ENCODE measurements at places on chromosomes 1 and 21.

DNA sequence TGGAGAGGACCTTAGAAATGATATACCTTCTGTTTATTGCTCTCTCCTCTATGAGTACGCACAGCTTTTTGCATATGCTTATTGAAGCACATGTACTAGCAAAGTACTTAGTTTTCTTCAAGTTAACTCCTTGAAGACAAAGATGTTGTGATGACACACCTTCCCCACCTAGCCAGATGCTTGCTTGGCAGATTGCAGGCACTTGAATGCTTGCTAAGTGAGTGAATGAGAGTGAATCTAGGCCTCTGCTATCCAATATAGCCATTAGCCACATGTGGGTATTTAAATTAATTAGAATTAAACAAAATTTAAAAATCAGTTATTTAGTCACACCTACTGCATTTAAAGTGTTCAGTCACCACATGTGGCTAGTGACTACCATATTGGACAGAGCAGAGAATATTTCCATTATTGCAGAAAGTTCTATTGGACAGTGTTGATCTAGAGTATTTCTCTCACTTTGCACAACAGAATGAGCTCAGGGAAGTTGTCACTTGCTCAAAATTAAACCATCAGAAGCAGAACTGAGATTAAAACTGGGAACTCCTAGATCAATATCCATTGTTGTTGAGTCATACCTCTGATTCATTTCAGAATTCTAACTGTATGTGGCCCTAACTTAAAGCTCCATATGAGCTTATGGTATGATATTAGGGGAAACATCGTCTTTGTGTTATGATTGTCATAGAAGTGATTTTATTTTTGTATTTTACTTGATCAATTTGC, 8.6 kb upstream of the EEIG2 start:
- DNase-seq: no peak

- peak; percentile 68 for DNase-seq
Observed at GRCh38 chr1:235919127-235919832, 52.6 kb upstream of the LYST start.

- no peak for DNase-seq
Observed at GRCh38 chr1:238647877-238648276, 738.5 kb upstream of the CHRM3 start.

DNA sequence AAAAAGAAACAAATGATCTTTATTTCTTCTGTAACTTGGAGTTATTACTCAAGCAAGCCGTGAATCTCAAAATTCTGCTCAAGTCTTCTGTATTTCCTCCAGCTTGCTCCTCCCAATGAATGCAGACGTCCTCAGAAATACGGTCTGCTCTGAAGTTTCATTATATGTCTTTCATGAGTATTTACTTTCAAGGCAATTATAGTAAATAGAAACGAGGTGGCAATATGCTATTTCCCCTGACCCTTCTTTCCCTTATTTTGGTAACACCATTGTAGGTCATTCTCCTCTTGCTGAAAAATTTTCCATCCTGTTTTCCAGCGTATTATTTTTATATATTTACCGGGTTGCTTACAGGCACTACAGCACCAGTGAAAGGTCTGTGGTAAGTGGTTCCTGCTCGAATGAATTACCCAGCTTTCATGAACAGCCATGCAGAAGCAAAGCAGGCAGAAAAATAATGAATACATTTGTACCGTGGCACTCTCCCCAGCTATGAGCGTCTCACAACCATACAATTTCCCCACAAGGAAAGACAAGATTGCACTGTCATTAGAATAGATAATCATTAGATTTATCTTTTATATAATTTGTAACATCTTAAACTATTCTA, 350.9 kb upstream of the PKN2 start:
- no peak for DNase-seq

DNA sequence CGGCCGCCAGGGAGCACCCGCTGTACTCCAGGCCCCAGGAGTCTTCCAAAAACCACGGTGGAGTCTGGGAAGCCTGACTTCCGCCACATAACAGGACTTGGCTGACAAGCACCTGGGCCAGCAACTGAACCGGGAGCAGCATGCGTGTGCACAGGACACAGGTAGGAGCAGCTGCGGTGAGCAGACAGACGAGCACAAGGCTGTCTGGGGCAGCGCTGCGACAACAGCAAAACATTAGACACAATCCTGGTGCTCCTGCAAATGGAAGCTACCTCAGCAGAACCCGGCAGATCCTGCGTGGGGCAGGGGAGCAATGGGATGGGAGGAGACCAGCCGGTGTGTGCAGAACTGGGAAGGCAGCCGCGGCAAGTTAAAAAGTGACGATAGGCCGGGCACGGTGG, 80.4 kb downstream of the NPHP4 start:
- DNase-seq: no peak

GRCh38 chr1:118186026-118186425, 998 bp upstream of the SPAG17 start:
- no peak for DNase-seq

- DNase-seq: no peak
Observed at GRCh38 chr1:6982443-6982842, 197.2 kb downstream of the CAMTA1 start.

DNA sequence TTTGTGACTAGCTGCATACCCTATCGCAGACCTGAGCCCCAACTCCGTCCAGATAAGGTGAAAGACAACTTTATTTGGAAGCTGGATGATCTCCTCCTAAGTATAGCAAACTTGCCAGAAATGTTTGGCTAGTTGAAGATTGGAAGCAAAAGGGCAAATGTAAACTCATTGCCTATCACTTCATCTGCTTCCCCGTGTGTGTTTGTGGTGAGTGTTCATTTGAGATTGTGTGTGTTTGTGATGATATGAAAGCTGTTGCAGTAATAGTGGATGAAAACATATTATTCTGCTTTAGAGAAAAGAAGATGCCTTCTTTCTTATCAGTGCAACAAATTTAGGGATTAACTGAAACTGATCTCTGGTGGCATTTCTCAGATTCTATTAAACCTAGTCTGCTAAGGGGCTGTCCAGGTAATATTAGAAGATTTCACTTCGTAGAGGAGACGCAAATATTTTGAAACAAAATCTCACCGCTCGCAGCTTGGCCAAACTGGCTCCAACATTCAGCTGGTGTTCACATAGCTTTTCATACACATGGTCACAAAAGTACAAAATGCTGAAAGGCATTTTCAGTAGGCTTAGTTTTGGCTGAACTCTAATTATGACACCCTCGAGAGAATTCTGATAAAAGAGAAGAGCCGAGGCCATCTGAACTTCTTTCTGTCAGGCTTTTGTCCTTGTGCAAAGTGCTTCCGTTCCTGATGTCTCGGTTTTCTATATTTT, 1.1 kb downstream of the TBX19 start:
- DNase-seq: no peak

- no peak for DNase-seq
Observed at GRCh38 chr21:26659757-26660156, 86.7 kb upstream of the CYYR1 start.

- no peak for DNase-seq
Observed at GRCh38 chr1:23402286-23403037, 22.1 kb downstream of the TCEA3 start.

- peak; percentile 40 for DNase-seq
Observed at GRCh38 chr1:92877792-92878191, 46.0 kb downstream of the RPL5 start.

- DNase-seq: peak; percentile 45
Observed at GRCh38 chr1:179366093-179366800, 476 bp downstream of the AXDND1 start.

DNA sequence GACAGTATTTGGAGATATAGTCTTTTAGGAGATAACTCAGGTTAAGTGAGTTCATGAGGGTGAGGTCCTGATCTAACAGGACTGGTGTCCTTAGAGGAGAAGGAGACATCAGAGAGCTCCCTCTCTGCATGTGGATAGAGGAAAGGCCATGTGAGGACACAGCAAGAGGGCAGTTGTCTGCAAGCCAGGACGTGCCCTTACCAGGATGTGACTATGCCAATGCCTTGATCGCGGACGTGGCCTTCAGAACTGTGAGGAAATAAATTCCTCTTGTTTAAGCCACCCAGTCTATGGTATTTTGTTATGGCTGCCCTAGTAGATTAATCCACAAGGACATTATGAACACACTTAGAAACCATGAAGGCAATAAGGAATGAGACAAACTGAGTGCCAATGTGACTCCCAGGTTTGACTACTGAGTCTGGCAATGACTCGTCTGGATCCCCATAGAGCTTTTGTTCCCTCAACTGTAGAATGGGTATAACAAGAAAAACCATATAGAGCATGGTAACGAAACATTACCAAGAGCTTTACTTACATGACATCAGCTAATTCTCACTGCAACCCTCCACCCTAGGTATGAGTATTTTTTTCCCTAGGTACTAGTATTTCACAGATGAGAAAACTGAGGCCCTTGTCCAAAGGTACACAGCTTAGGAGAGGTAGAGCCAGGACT, 6.5 kb downstream of the URB1 start:
- DNase-seq: no peak

DNA sequence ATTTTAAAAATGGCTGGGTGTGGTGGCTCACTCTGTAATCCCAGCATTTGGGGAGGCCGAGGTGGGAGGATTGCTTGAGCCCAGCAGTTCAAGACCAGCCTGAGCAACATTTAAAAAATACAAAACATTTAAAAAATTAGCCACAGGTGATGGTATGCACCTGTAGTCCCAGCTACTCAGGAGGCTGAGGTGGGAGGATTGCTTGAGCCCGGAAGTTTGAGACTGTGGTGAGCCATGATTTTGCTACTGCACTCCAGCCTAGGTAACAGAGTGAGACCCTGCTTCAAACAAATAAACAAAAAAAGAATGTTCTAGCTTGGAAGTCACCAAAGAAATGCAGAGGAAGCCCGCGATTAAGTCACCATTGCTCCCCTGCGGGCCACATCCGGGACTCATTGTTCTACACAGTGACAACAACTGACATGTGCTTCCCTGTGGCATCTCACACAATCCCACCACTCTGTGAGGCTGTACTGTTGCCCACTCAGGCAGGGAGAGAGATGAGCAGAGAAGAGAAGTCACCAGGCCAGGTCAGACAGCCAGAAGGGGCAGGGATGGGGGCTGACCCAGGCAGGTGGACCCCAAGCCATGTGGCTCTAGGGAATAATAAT, 18.4 kb upstream of the SPATC1L start:
- DNase-seq: no peak

DNA sequence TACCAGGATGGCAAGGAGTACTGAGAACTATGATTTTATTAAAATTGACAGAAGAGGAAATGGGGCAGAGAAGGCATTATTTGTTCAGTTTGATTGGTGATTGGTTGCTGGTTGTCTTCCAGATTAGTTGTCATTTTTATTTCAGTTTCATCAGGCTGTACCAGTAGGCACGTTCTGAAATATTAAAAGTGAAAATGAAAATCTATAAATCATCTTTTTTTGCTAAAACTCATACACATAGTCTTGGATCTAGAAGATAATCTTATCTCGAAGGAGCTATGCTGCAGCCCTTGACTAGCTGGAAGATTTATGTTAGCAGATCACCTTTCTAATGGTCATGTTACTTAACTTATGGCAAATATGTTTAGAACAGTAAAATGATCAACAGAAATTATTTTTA, 29.0 kb downstream of the NEK7 start:
- no peak for DNase-seq

DNA sequence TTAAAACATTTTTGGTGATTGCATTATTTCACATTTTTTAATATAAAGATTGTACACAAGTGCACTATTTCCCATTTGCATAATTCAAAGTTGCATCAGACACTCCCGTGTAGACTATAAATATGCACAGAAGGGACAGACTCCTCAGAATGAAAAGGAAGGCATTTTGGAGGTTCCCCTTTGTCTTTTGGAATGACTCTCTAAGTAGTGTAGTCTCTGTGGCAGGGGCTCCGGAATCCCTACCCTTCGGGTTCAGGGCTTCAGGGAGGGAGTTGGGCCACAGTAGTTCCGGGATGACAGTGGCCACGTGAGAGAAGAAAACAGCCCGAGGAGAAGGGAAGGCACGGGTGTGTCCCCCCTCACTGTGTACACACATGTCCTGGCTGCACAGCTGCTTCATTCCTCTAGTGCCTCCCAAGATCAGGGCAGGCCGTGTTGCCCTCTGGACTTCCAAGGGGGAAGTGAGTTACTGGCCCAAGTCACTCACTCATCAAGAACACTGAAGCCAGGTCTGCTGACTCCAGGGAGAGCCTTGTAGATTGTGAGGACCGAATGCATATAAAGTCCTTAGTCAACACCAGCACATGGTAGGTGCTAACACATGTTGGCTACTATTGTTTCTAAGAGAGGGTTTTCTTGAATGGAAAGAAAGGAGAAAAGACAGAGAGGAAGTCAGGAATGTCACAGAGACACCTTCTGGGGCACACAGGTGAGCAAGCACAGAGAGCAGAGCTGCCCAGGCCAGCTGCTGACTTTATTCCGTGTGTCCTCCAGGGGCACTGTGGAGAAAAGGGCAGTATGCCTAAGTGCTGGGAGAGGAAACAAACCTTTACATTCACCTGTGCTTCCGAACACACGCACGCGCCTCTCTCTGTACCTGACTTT, 39.8 kb downstream of the LHX4 start:
- peak; percentile 19 for DNase-seq

- DNase-seq: no peak
Observed at GRCh38 chr1:87149241-87150041, 179.2 kb upstream of the LMO4 start.

GRCh38 chr1:209769171-209769904, 13.5 kb downstream of the TRAF3IP3 start:
- DNase-seq: no peak

DNA sequence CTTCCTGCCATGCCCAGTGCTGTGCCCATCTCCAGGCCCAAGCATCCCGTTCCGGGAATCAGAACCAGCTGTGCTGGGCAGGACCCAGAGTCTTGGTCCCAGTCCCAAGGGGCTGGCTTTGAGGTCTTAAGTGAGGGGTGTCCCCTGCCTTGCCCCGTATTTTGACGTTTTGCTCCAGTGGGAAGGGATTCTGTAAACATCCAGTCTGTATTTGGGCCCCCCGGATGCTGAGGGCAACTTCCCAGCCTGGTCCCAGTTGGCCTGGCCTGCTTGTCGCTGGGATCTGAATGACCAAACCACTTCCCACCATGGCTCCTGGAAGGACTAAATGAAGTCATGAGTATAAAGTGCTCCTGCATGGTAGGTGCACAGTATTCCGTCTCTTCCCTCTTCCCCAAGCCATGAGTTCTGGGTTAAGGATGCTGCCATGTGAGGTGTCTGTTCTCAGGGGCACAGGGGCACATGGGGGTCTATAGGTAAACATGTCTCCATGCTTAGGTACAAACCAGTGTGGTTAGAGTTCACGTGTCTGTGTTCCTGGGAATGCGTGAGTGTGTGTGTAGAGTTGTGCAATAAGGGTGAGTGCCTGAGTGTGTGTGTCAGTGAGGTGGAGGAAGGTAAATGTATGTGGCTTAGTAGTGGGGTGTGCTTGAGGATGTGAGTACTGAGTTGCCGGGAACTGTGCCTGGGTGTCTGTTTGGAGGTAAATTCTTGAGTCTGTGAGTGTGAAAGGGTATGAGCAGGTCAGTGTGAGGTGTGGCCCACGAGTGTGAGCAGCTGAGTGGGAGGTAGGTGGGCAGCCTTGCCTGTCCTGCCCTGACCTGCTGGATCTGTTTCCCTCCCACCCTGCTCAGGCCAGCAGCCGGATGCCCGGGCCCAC, 1.5 kb downstream of the B4GALT2 start:
- no peak for DNase-seq

GRCh38 chr1:109630081-109630897, 10.7 kb downstream of the AMPD2 start:
- DNase-seq: no peak

Measured in NCI-H2171 treated with DMSO at 0.1 percent for 48 hours (cell line).